ENCODE measurements at places on chromosomes 3 and 15.
A peak's percentile ranks its signal among the peaks of the same experiment; 100 is the strongest.

GRCh38 chr3:188154809-188155574, 1.0 kb downstream of the LPP start:
- peak; percentile 45 for DNase-seq

DNA sequence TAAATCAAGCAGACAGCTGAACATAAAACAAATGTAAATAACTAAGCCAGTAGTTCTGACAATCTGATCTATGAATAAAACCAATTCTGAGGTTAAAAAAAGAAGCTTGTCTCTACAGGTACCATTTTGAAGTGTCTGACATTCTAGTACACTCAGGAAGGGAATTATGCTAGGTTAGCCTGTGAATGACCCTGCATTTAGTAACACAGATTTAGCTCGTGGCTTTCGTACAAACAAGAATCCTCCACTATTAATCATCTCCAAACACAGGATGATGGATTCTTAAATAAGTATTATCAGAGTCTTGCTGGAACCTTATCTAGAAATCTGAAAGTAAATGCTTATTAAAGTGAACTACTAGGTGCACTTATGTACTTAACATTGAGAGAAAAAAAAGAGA, 1120.1 kb downstream of the ROBO1 start:
- DNase-seq: peak; percentile 89

- DNase-seq: peak; percentile 57
Observed at GRCh38 chr3:147930232-147930807, 521.2 kb downstream of the ZIC1 start.

DNA sequence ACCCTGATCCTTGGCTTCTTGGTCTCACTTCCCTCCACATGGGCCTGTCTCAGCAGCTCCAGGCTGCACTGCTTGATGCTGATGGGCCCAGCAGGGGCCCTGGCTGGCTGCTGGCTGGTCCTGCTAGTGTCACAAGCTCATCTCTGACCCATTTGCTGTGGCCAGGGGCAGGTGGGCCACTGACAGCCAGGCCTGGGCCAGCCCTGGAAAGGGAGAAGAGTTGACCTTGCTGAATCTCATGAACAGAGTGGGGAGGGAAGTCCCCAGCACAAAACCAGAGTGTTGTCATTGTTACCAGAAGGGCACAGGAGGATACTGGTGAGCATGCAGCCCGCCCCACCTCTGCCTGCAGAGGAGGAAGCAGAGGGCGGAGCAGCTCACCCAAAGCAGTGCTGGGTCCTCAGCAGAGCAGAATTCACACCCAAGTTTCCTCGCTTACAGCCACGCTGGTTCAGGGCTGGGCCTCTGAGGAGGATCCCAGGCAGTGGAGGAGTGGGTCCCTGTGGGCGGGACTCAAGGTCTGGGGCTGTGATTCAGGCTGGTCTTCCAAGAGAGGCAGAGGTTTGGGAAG, 7.6 kb upstream of the KLF15 start:
- DNase-seq: no peak

DNA sequence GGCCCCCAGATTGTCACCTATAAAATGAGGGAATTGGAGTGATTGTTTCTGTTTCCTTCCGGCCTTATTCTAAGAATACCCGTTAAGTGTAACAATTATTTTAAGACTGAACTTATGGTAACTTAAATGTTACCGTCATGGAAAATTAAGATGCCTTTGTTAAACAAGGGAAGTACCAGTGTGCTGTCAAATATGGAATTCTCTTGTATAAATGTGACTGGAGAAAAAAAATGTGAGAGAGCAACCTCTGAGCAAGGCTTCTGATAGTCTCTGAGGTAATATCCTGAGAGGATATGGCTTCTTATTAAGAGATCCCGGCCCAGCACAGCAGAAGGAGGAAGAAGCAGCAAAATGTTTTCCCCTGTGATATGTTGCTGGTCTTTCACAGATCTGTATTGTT, 480.7 kb upstream of the ADAMTS9 start:
- no peak for DNase-seq

DNA sequence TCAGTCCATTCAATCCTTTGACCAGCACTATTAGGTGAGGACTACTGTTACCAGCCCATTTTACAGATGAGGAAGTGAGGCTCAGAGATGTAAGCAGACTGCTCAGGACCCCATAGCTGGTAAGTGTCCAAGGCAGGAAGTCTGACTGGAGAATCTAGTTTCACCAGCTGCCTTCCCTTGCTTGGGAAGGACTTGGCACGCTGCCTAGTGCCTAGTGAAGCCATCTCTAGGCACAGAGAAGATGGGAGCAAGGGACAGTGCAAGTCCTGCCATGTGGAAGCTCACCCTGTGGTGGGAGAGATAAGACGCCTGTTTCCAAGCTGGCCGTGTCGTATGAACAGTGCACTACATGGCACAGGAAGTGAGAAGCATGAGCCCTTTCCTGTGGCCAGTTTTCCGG, 111.8 kb upstream of the TMC3 start:
- DNase-seq: no peak

DNA sequence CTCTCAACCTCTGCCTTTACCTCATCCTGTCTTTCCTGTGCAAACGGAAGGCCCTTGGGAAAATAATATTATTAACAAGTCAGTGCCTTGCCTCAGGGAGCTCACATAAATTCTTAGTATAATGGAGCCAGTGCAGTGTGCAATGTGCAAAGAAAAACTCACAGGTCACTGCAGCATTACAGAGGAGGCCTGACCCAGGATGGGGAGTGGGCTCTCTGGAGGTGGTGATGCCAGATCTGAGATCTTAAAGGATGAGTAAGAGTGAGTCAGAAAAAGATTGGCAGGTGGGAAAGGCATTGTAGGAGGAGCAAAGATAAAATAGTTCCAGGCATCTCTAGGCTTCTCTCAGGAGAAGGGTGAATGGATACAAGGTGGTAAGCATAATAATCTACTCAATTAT, 185.6 kb upstream of the ADAMTS9 start:
- DNase-seq: peak; percentile 14

DNA sequence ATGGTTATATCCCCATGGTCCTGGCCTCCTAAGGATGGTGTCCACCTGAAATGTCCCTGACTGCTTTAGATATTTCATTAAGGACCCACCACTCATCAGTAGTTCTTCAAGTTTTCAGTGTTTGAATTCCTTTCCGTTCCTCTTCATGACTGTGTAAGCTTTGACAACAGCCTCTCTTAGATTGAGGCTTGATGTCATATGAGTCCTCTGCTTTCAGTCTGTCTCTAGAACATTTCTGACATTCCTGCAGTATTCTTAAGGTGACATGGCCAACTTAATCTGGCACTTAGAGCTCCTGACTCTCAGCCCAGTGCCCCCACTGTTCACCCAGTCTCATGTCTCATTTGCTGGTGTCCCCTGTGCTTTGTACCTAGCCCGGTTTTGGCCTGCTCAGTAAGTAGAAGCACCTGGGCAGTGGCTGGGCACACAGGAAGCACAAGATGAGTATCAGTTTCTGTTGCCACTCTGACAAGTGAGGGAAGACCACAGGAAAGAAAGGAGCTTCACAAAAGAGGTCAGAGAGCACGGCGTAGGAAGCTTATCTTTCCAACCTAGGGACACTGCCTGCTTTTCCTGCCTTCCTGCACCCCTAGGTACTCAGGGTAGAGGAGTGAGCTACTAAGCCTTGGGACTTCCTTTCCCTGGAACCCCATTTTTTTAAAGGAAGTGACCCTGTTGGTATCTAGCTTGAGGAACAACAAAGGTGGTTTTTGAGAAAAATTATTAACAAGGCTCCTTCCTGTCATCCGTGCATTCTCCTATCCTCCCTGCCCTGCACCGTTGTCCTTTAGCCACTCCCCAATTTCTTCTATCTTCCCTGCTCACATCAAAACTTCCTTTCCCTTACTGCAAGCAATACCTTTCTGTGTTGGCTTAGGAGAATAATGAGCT, 103.1 kb downstream of the KLHL25 start:
- DNase-seq: no peak

GRCh38 chr15:48292458-48292857, 38.8 kb upstream of the DUT start:
- DNase-seq: no peak

DNA sequence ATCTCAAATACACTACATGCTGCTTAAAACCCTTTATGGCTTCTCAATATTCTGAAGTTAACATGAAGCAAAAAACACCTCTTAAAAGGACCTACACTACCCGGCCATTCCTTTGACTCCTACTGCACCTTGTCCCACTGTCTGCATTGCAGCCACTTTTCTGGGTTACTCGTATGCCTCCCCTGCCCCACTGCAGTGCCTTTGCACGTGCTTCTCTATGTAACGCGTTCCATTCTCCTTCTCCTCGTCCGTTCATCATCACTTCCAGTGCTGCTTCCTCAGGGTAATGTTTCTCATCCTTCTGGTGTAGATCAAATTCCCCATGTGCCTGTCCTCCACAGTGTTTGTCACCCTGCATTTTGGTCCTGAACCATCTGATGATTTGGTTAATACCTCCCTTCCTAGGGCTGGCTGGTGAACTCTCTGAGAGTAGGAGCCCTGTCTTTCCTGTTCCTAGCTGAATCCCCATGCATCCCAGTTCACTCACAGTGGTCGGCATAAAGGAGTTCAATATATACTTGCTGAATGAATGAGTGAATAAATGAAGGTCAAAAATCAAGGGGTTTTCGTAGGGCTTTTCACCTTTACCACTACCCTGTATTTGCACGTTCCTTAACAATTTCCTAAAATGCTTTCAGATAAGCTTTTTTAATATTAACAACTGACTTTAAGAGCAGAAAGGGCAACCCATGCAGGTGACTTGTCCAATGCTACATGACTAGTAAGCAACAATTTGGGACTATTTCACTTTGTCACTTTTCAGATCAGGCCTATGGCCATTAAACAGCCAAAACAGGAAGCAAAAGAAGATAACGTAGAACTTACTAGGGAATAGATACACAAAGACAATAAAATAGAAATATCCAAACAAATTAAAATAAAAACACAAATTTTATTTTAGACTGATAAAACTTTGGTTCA, 2.4 kb upstream of the STT3B start:
- DNase-seq: no peak

DNA sequence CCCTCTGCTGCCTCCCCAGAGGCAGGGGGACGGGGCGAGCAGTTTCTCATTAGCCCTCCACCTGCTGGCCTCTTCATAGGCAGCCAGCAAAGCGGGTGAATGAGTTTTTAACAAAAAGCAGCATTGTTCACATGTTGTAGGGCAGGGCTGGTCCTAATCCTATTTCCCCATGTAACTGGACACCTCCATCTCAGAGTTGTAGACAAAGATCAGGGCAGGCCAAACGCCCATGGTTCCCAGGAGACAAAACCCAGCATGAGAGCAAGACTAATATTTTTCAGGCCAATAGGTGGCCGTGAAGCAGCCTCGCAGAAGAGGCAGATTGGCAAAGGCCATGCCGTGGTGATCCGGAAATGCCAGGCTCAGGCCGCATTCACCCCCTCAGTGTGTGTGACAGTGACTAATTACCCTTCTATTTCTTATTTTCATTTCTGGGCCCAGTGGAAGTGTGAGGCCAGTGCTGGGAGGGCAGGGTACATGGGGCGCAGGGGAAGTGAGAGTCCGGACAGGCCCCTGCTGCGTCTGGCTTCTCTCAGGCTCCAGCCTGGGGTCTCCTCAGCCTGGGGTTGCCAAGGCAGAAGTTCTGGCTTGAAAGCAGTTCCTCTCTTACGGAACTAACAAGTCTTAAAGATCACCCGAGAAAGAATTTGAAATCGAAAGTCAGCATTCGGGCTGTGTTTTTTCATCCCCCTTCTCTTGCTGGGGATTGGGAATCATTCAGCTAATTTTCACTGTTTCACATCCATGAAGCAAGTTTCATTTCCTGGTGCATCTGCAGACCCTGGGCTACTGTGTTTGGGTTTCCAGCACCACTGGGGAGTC, 64.8 kb downstream of the BOC start:
- DNase-seq: peak; percentile 55
